GF-D8 (cell line): ENCODE measurements at places on chromosomes 7 and 10.
A peak's percentile ranks its signal among the peaks of the same experiment; 100 is the strongest.

DNA sequence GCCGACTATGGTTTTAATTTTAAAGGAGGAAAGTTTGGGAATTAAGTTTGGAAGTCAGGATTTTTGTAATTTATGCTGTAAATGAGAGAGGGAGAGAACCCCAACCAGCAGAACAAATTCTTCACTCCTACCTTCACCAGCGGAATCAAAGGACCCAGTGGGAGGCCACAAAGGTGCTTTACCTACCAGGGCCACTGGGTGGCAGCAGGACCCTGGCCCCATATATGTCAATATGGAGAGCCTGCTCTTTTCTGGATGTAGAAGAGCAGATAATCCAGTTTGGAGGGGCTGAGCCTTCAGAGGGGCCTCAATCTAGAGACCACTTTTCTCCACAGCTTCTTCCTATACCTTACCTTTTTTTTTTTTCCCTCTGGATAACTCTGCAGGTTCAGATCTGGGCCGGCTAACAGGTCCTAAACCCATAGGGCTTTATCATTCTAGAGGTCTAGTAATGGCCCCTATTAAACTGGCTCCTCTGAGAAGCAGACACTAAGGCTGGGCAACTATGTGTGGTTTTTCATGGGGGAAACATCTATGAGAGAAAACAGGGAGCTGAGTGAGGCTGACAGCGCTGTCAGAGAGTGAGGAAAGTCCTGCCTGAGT, 8.5 kb upstream of the SCD start:
- DNase-seq: peak; percentile 23

- no peak for DNase-seq
Measured at GRCh38 chr10:132064082-132064755, 1.5 kb upstream of the JAKMIP3 start.

- no peak for DNase-seq
Measured at GRCh38 chr7:93894966-93895640, 4.5 kb upstream of the TFPI2 start.

DNA sequence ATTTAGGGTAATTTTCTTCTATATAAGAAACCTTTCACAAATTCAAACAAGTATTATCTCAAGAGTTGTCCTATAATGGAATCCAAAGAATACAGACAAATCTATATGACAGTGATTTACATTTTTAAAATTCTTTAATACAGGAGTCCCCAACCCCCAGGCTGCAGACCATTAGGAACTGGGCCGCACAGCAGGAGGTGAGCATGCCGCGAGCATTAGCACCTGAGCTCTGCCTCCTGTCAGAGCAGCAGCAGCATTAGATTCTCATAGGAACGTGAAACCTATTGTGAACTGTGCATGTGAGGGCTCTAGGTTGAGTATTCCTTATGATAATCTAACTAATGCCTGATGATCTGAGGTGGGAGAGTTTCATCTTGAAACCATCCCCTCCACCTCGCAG, 37.7 kb downstream of the SNX13 start:
- DNase-seq: no peak

- no peak for DNase-seq
Measured at GRCh38 chr10:59748834-59749233, 4.4 kb downstream of the MRLN start.

- DNase-seq: no peak
Measured at GRCh38 chr7:93307131-93307660, 75.0 kb downstream of the VPS50 start.

- DNase-seq: no peak
Measured at GRCh38 chr7:2255145-2256139, 13.4 kb downstream of the NUDT1 start.

- DNase-seq: no peak
Measured at GRCh38 chr7:88775838-88776237, 16.3 kb downstream of the ZNF804B start.

DNA sequence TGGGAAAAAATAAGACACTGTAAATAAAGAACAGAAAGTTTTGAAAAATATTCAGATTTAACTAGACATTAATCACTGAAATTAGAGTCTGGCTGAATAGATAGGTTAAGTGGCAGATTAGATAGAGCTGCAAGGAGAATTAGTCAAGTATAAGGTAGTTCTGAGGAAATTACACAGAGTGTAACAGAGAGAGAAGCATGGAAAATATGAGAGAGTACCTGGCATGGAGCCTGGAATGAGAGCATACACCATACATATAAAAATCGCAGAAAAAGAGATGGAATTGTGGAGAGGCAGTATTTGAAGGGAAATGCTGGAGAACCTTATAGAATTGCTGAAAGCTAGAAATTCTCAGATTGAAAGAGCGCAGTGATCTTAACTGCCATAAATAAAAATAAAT, 46.9 kb downstream of the ZNRF2 start:
- DNase-seq: no peak

DNA sequence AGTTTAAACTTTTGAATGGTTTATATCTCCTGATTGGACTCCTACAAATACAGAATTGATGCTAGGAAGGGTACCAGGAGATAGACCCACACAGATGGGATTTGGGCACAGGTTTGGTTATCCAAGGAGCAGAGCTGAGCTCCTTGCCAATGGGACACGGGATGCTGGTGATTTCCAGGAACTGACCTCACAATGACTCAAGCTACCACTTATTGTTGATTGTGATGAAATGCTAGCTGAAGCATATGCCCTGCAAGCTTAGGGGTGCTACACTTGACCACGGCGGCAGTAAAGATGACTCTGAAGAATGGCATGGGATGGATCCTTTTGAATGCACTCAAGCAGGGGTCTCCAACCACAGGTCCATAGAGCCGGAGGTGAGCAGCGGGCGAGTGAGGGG, 45.5 kb upstream of the VKORC1L1 start:
- no peak for DNase-seq

- DNase-seq: no peak
Measured at GRCh38 chr10:62744136-62744535, 60.4 kb upstream of the ADO start.

- peak; percentile 38 for DNase-seq
Measured at GRCh38 chr10:12333380-12334185, 15.8 kb upstream of the CAMK1D start.

DNA sequence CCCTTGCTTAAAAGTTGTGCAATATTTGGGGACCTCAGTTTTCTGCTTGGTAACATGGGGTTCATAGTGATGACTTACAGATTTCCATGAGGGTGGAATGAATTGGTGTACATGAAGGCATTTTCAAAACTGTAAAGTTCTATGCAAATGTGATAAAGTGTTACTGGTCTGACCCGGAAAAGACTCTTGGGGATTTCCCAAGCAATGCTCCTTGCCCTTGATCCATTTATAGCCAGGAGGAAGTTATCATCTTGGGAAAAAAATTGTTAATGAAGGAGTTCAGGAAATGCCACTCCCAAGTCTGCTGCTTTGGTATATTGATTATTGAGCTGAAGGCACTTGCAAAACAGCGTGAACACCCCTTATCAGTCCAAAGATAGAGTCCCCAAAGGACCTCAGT, 96.3 kb upstream of the ZPBP start:
- DNase-seq: no peak
